ENCODE measurements at places on chromosomes 6 and 20. TPM values are rescaled to one million over a fixed set of nuclear protein-coding genes. Genes with fewer than 3 reads are reported as not detected.

GRCh38 chr20:42113236-42113635 lies 495.1 kb upstream of the CHD6 start:
- no peak overlapping the region for H3K27ac ChIP-seq
- H3K27me3 ChIP-seq, result peaks cover 32% of the 10 kb centered on the region
- no peak for DNase-seq
- H3K4me3 ChIP-seq, result no peak overlapping the region
- H3K36me3 ChIP-seq, result no peaks in the 10 kb centered on the region
- H3K4me1 ChIP-seq, result no peaks in the 10 kb centered on the region

The NXT1 gene
- total RNA-seq, result 7.3 TPM

DNA sequence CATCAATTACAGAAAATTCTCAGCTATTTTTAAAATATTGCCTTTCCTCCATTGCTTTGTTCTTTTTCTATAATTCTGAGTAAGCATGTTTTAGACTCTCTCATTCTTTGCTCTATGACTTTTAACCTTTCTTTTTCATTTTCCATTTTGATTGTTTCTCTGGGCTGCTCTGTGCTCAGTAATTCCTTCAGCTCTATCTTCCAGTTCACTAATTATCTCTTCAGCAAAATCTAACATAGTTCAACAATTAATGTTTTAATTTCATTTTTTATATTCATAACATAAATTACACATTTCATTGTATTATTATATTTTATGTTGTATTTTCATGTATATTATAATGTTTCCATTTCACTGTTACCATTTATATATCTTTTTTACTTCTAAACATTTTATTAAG lies 198.8 kb upstream of the NOX3 start:
- no peaks in the 10 kb centered on the region for H3K36me3 ChIP-seq
- H3K4me1 ChIP-seq, result no peaks in the 10 kb centered on the region
- H3K27me3 ChIP-seq, result peaks cover 11% of the 10 kb centered on the region
- H3K4me3 ChIP-seq, result no peak overlapping the region

GRCh38 chr20:63370618-63371187 lies 9.6 kb upstream of the CHRNA4 start:
- H3K4me3 ChIP-seq, result no peak overlapping the region
- no peaks in the 10 kb centered on the region for H3K36me3 ChIP-seq
- H3K27ac ChIP-seq, result peak overlapping the region; percentile 30
- peak; percentile 41 for DNase-seq
- peaks cover 58% of the 10 kb centered on the region for H3K27me3 ChIP-seq
